ENCODE measurements at places on chromosomes 4 and X.

GRCh38 chr4:153241295-153241694 is 37.1 kb downstream of the TRIM2 start:
- no peak for DNase-seq

GRCh38 chrX:56733459-56734046 is 4.5 kb downstream of the NBDY start:
- DNase-seq = peak; percentile 56

- peak; percentile 49 for DNase-seq
These were observed 773 bp upstream of the VMA21 start for GRCh38 chrX:151396042-151396824.

DNA sequence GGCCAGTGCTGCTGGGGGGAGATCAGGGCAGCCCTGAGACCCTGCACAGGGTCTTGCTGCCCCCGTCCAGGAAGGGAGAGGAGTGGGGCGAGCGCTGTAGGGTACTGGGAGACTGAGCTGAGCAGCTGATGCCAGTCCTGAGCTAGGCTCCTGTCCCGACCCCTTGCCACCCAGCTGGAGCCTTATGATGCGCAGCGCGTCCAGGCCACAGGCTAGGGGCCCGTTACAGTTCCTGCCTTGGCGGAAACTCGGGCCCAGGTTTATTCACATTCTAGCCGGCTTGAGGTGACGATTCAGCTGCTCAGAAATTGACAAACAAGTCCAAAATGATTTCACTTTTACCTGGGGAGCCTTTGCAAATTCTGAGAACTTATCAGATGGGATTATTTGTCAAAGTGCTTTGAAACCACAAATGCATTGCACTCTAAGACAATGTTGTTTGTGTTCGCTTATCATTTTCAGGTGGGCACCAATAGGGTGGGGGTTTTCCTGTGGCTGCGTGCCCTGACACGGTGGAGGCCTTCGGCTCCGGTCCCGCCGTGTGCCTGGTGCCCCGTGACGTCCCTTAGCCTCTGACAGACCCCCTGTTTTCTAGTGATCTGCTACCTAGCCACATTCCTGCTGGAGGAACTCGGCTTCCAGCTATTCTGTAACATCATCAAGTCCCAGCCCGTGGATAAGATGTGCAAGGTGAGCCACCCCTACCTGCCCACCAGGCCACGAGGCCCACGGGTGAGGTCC is 18.9 kb downstream of the CFAP99 start:
- no peak for DNase-seq

DNA sequence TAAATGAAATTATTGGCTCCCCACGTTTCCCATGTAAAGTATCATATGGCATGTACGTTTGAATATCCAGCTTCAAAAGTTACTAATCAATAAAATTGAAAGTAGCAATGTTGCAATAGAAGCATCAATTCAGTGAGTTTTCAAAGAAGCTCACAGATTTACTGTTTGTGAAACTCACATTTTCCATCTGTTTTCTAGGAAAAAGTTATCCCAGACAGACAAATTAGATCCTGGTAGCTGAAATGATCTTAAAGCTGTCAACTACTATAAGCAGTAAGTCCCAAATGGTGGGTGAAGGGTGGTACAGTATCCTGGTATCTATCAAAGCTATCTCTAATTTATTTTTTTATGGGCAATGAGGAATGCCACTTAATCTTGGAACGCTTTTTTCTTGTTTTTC is 60.7 kb upstream of the MXRA5 start:
- DNase-seq = no peak

DNA sequence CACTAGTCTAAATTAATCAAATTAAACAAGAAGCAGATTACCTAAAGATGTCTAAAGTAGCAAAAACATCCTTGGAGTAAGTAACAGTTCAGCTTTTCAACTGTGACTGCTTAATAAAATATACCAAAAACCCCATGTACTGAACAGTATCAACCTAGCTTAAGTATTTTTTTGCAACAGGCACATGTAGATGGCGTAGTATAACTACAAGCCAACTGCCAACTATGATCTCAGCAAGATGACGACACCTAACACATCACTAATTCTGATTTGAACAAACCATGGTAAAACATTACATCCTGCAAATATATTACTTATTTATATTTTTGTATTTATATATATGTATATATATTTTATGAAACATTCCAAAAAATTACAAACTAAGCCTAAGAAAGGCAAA is 24.5 kb downstream of the DHX15 start:
- no peak for DNase-seq

GRCh38 chr4:152050106-152050505 is 289.3 kb upstream of the GATB start:
- no peak for DNase-seq

- DNase-seq = no peak
These were observed 56.9 kb upstream of the SLC39A8 start for GRCh38 chr4:102402223-102402622.

DNA sequence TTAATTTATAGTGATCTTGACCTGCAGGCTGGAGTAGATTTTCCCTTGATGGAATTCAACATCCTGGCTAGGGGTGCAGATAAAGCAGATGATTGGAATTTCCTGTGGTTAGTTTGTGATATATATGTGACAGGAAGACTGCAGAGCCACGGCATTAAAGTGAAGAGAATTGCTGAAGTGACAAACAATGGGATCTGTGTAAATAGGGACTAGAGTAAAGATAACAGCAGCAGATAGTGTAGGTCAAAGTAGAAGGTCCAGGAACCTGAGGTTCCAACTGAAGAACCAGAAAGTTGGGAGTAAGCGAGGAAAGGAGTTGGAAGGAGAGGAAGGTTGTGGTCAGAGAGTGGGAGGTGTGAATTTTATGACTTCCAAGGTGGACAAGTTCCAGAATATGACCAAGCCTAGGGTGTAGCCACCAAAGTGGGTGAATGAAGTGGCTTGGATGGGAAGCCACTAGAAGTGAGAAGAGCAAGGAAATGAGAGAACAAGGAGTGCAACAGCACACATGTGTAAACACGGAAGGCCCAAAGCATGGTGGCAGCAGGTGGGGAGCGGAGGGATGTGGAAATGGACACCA is 325.0 kb downstream of the RAB28 start:
- DNase-seq = no peak

- DNase-seq = no peak
These were observed 90.8 kb downstream of the SHISA3 start for GRCh38 chr4:42488114-42488513.

DNA sequence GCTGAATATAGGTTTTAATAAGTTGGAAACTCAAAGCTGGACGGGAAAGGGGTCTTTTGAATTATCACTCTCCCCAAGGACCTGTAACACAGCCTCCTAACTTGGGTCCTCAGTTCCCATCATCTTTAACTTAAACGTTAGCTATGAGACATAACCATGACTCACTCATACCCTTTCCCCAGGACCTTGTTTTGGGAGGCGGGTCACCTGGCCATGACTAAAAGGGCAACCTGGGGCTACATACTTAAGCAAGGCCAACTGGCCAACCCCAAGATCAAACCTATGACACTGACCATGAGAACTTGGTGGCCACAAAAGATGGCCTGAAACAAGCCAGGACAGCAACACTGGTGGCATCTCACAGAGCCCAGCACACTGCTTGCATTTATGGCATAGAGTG is 89.0 kb downstream of the SH3KBP1 start:
- DNase-seq = peak; percentile 23

- DNase-seq = no peak
These were observed 725.1 kb downstream of the C4orf33 start for GRCh38 chr4:129821073-129821472.

DNA sequence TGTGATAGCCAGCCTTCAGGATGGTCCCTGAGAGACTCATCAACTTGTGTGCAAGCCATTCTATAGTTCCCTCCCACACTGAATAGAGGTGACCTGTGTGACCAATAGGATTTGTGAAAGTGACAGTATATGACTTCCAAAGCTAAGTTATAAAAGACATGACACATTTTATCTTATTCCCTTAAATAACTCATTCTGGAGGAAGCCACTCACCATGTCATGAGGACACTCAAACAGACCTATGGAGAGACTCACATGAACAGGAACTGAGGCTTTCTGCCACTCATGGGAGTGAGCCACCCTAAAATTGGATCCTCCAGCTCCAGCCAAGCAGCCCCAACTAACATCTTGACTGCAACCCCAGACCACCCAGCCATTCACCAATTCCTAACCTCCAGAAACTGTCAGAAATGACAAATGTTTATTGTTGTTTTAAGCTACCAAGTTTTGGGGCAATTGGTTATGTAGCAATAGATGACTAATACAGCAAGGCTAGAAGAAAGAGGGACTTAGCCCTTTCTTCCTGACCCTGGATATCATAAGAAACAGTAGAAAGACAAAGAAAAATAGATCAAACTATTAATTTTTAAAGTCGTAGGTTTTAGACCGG is 9.0 kb upstream of the CHIC2 start:
- DNase-seq = no peak

- no peak for DNase-seq
These were observed 169.4 kb downstream of the PTTG2 start for GRCh38 chr4:38129460-38130227.

DNA sequence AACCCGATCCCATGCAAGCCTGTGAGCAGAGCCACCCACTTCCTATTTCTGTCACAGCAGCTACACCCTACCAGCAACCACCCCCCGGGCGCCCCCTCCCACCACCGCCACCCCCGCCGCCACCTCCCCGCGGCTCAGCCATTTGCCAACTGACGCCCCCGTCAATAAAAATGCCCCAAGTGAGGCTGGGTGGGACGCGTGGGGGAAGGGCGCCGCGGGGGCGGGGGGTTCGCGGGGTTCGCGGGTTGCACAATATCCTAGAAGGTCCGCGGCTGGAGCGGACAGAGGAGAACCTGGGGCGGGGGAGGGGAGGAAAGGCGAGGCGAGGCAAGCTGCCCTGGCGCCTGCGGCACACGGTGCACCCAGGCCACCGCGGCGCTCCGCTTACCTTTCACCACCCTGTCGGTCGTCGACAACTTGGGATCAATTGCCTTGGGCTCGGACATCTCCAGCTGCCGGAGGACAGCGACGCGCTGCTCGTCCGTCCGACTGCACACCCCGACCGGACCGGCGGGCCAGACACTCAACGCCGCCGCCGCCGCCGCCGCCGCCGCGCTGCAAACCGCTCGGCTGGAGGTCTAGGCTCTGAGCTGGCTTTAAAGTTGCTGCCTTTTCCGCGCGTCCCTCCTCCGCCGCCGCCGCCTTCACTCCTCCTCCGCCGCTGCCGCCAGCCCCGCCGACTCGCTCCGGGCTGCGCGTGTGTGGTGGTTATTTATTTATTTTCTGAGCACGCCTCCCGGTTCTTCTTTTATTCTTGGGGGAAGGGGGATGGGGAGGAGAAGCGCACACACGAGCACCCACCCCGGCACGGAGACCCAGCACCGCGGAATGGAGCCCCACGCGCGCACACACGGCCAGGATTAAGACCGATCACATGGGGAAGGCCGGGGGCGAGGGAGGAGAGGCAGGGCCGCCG is 717 bp downstream of the PPP3CA start:
- peak; percentile 64 for DNase-seq

DNA sequence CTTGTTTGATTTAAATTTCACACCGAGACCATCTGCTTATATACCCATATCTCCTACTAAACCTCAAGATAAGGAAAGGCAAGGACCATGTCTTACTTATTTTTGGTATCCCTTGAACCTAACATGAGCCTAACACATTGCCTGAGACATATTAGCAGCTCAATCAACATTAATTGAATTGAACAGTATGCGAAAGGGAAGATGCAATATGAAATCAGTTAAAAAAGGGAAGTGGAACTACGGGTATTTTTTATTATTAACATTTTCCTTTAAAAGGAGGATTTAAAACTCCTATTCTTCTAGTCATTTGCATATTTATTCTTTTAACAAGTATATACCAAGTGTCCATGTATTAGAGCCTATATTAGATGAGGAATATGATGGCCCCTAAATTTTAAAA is 197.0 kb downstream of the CAMK2D start:
- no peak for DNase-seq

- DNase-seq = no peak
These were observed 1083.5 kb downstream of the PCDH7 start for GRCh38 chr4:31803526-31804195.

GRCh38 chr4:56627985-56628384 is 53.1 kb downstream of the HOPX start:
- DNase-seq = no peak

GRCh38 chr4:5863461-5864113 is 29.3 kb downstream of the CRMP1 start:
- DNase-seq = peak; percentile 78
